ENCODE measurements at places on chromosomes 1 and 21. TPM values are rescaled to one million over a fixed set of nuclear protein-coding genes. Genes with fewer than 3 reads are reported as not detected.
A peak's percentile ranks its signal among the peaks of the same experiment; 100 is the strongest.

The NENF gene
- total RNA-seq: 22.7 TPM

The FAM3B gene
- total RNA-seq: not detected

The LRRC8B gene
- total RNA-seq: 11.7 TPM

The FCAMR gene
- not detected for total RNA-seq

The BCL10 gene
- total RNA-seq: 60.5 TPM

The NTRK1 gene
- total RNA-seq: not detected

DNA sequence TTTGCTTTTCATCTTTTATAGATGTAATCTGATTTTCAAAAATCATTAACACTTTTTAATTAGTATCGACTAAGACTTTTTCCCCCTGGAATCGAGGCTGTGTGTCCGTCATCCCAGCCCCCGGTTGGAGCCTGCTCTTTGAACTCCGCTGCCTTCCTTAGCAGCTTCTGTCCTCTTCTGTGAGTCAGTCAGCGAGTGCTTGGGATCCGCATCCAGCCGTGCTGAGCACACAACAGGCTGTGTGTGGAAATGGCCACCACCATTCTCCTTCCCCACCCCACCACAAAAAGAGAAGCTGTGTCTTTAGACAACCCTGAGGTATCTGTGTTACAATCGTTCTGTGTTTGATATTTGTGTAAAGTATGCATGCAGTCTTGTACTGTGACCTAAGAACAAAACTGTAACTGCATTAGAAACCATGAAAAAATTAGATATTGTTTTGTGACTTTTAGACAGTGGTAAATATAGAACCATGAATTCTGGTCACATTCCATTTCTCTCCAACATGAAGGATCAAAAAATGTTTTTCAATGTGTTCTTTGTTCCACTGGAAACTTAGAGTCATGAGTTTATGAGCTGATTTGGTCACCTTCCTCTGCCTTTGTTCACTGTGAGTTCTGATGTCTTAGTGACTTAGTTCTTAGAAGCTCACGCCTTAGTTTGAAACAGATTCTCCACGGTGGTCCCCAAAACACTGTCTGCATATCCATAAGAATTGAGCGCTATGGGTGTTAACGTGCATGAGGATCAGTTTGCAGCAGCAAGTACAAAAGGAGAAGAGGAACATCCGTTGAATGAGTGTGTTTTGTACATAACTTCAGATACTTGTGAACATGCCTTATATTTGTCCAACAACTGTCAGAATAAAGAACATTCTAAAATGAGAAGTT is 64.7 kb downstream of the VPS26C start:
- peaks cover 39% of the 10 kb centered on the region for H3K36me3 ChIP-seq
- no peak overlapping the region for H3K4me3 ChIP-seq
- H3K27me3 ChIP-seq: no peaks in the 10 kb centered on the region
- H3K4me1 ChIP-seq: peaks cover 5% of the 10 kb centered on the region
- no peak for DNase-seq

DNA sequence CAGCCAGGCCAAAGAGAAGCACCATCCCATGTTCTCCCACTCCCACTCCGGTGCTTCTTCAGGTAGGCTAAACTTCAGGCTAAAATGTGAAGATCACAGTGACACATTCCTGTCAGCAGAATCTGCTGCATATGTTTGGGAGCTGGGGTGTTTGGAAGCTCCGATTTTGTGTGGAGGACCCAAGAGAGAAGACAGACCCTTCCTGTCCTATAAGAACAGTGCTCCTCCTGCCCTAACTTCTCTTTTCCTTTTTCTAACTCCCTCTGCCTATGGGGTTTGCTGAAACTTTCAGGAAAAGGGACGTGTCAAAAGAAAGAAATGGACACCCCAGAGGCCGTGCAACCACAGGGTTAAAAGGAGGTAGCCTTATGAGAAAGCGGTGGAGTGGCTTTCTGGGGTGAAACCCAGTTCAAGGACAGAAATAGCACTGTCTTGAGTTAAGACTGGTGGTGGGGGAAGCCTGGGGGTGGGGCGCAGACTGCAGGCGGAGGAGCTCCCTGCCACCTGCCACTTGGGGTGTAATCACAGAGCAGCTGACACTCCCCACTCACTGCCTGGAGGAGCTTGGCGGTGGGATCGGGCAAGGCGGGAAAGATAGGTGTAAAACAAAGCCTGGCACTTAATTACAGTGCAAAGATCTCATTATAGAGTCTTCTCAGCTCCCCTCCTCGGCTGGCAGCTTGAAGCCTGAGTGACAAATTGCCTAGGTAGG is 645 bp upstream of the TLR5 start:
- peak; percentile 23 for DNase-seq
- peaks cover 7% of the 10 kb centered on the region for H3K27me3 ChIP-seq
- H3K27ac ChIP-seq: no peak overlapping the region
- peaks cover 13% of the 10 kb centered on the region for H3K4me1 ChIP-seq

- H3K36me3 ChIP-seq: no peaks in the 10 kb centered on the region
- no peak overlapping the region for H3K4me3 ChIP-seq
- no peaks in the 10 kb centered on the region for H3K27me3 ChIP-seq
- no peak for DNase-seq
- H3K4me1 ChIP-seq: no peaks in the 10 kb centered on the region
- H3K27ac ChIP-seq: no peak overlapping the region
These were observed 139.1 kb upstream of the FMN2 start for GRCh38 chr1:239952348-239953308.

GRCh38 chr1:243956450-243956849 is 94.6 kb upstream of the ZBTB18 start:
- H3K27ac ChIP-seq: no peak overlapping the region

GRCh38 chr1:197920414-197921117 is 3.4 kb downstream of the LHX9 start:
- peaks cover 61% of the 10 kb centered on the region for H3K4me1 ChIP-seq
- no peaks in the 10 kb centered on the region for H3K36me3 ChIP-seq
- no peak overlapping the region for H3K4me3 ChIP-seq
- H3K27ac ChIP-seq: no peak overlapping the region
- peak; percentile 51 for DNase-seq

DNA sequence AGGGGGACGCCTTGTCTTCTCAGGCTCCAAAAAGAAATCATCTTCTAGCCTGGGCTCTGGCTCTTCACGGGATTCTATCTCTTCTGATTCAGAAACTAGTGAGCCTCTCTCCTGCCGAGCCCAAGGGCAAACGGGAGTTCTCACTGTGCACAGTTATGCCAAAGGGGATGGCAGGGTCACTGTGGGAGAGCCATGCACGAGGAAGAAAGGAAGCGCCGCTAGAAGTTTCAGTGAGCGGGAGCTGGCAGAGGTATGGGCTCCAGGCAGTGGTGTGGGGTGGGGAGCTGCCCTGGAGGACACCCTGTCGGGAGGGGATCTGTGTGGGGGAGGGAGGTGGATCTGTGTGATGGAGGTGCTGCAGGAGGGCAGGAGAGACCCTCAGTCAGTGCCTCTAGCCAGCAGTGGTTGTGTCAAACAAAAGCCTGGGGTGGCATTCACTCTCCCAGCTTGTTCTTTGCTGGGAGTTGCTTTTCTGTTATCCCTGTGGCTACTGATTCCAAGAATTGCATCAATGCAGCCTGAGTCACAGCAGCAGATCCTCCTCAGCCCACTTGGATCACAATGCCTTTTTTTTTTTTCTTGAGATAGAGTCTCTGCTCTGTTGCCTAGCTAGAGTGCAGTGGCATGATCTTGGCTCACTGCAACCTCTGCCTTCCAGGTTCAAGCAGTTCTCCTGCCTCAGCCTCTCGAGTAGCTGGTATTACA is 21.8 kb downstream of the KDM4A start:
- H3K27me3 ChIP-seq: no peaks in the 10 kb centered on the region
- no peak overlapping the region for H3K4me3 ChIP-seq
- H3K27ac ChIP-seq: no peak overlapping the region
- H3K36me3 ChIP-seq: peaks cover 76% of the 10 kb centered on the region
- no peaks in the 10 kb centered on the region for H3K4me1 ChIP-seq
